ENCODE measurements at places on chromosomes 6 and 20.

DNA sequence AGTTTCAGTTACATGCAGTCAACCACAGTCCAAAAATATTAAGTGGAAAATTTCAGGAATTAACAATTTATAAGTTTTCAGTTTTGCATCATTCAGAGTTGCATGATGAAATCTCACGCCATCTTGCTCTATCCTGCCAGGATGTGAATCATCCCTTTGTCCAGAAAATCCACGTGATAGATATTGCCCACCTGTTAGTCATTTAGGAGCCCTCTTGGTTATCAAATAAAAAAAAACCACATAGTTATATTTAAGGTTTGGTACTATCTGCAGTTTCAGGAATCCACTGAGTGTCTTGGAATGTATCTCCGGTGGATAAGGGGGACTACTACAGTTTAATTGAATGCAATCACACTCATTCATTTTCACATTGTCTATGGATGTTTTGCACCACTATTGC lies 1249.0 kb upstream of the CITED2 start:
- no peak for DNase-seq

GRCh38 chr6:11163932-11164331 lies 52.4 kb upstream of the ERVFRD-1 start:
- DNase-seq: no peak

GRCh38 chr6:130697995-130698535 lies 129.1 kb upstream of the SMLR1 start:
- peak; percentile 76 for DNase-seq

DNA sequence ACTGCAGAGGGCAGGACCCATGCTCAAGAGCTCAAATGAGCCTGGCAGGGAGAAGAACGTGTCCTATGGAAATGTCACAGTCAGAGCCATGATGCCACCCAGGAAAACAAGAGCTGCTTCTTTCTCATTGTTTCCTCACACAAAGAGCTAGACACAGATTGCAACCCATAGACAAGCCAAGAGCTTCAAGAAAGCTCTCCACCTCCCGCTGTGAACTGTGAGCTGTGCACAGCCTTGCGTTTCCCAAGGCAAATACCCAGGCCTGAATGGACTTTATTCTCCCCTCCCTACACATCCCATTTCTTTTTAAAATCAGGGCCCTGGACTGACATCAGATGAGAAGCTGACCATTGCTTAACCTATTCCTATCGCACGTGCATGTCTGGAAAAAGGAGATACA lies 388.8 kb downstream of the RNGTT start:
- no peak for DNase-seq

GRCh38 chr6:111952821-111953540 lies 79.7 kb upstream of the FYN start:
- no peak for DNase-seq

DNA sequence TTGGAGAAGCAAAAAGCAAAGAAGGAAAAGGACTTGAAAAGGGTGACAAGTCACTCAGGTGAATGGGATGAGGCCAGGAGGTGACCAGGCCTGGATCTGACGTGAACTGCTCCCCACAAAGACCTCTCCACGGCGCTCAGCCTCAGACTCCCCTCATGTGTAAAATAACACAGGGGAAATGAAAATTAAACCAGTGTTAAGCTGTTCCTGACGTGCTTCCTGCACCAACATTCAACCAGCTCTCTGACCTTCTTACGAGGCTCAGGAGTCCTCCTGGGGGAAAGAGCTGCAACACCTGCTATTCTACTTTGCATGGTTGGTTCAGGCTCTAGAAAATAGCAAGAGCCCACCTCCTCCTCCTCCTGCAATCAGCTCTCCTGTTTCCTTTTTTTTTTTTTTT lies 256.7 kb downstream of the ATXN1 start:
- no peak for DNase-seq

GRCh38 chr20:8216375-8217200 lies 84.5 kb downstream of the PLCB1 start:
- peak; percentile 3 for DNase-seq

DNA sequence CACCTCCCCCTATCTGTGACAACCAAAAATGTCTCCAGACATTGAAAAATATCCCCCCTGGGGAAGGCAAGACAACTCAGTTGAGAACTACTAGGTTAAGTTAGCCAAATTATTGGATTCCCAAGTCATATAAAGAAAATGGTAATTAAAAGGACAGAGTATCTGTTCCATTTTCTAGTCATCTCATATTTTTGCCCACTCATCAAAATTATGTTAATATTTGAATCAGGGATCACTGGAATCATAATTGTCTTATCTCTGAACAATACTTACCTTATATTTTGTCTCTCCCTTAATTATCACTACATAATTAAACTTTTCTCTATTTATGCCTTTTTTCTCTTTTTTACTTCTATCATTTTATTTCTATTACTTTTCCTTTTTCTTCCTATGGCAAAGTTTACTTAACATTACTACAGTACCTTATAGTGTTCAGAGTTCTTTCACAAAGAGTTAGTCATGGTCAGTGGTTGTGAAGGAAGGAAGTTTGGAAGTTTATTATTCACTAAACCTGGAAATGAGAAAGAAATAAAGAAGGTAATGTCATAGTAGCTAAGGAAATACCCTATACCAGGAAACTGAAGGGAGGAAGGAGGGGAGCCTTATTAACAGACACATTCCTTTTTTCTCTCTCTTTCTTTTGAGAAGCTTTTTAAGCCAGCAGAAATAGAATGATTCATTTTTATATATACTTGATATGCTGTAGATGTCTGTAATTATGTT lies 332.9 kb downstream of the COL12A1 start:
- no peak for DNase-seq

DNA sequence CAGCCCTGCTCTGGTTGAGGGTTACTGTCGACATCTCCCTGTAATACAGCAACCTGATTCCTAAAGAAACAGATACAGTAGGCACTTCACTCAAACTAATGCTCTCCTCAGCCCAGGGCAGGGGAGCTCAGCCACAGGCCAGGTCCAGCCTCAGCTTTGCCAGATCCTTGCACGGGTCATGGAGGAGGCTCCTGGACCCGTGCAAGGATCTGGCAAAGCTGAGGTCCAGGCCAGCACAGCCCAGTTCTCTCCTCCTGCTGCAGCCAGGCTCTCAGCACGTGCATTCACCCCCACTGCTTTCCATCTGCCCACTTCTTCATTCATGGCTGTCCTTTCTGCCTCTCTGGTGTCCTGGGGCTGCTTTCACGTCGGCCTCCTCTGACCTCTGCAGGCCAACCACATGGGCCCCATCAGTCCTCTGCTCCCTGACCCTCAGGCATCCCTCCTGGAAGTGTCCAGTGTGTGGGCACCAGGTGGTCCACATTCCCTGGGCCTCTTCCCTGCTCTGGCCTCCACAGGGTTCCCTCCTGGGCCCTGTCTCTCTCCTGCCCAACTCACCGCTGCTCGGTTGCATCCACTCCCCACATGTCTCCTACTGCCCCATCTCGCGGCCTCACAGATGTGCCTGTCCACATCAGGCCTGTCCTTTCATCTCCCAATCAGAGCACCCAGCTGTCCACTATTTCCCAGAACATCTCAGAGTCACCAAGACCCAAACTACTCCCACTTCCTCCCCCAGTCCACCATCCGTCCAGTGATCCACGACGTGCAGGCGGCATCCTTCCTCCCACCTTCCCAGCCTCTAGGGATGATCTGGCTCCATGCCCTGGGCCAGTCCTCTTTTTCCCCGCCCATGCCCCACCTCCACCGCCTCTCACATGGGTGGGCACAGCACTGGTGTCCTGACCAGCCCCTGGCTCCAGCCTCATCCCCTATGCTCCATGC lies 11.8 kb upstream of the CD93 start:
- no peak for DNase-seq

DNA sequence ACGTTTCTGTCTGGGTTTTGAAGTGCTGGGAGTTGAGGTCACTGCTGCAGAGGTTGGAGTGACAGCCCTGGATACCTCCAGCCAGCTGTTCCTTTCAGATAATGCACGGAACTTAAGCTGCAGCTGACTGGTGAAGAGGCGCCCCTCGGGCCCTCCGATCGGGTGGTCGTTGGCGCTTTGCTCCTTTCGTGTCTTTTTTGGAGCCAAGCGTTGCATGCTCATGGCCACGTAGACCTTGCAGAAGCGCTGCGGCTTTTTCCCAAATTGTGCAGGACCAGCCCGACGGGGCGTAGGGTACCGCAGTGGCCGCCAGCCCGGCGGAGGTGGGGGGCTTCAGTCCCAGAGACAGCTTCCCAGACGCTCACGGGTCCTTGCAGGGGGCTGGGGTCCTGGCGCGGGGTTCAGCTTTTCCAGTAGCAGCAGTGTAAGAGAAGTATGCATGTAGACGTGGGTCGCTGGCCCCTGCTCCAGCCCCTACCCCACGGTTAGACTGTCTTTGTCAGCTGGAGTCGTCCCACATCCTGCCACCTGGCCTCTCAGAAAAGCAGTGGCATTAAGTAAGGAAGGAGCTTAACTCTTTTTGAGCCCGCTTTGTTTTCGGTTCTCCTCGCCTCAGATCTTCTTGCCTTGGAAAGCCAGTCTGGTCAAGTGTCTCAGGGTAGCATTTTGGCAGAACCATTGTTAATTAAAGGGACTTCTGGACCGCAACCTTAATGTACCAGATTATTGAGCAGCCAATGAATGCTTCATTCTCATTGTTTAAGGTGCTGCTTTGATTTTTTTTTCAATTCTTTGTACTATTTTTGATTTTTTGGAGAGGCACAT lies 838 bp downstream of the TNFAIP3 start:
- peak; percentile 49 for DNase-seq

DNA sequence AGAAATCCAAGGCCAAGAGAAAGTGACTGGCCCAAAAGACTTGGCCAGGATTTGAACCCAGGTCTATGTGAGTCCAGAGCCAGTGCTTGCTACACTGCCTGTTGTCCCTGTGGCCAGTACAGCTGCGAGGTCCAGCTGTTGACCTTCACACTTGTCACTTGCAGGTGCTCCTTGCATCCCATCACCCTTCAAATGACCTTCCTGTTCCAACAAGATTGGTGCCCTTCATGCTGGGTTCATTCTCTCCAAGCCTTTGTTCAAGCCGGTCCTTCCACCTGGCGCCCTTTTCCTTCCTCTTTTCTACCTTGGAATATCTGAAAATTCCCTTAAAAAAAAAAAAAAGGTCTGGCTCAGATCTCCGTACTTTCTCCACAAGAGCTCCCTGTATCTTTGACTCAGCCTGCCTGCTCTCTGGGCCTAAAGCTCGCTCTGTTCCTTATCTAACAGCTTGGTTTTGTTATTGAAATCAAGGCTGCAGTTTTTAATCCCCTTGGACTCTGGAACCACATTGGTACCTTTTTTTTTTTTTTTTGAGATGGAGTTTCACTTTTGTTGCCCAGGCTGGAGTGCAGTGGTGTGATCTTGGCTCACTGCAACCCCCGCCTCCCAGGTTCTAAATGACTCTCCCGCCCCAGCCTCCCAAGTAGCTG lies 22.2 kb upstream of the MRPS18A start:
- DNase-seq: no peak

DNA sequence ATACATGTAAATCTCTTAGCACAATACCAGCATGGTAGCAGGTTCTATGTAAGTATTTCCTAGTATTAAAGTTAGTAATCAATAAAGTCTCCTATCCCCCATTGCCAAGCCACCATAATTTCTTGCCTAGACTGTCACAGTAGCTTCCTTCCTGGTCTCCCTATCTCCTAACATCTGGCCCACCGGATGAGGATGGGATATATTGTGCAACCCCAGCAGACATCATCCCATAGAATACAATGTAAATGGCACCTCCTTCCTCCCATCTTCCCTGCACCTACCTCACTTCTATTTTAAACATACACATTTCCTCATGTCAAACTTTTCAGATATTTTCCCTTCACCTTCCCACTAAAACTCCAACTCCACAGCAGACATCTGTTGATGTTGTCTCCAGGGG lies 3.5 kb upstream of the BTN3A1 start:
- no peak for DNase-seq

GRCh38 chr20:4246428-4246827 lies 231.1 kb upstream of the RNF24 start:
- no peak for DNase-seq

- no peak for DNase-seq
Measured at GRCh38 chr6:128526152-128526914, 5.9 kb upstream of the PTPRK start.

- DNase-seq: no peak
Measured at GRCh38 chr6:112522587-112522986, 175.5 kb downstream of the RFPL4B start.

DNA sequence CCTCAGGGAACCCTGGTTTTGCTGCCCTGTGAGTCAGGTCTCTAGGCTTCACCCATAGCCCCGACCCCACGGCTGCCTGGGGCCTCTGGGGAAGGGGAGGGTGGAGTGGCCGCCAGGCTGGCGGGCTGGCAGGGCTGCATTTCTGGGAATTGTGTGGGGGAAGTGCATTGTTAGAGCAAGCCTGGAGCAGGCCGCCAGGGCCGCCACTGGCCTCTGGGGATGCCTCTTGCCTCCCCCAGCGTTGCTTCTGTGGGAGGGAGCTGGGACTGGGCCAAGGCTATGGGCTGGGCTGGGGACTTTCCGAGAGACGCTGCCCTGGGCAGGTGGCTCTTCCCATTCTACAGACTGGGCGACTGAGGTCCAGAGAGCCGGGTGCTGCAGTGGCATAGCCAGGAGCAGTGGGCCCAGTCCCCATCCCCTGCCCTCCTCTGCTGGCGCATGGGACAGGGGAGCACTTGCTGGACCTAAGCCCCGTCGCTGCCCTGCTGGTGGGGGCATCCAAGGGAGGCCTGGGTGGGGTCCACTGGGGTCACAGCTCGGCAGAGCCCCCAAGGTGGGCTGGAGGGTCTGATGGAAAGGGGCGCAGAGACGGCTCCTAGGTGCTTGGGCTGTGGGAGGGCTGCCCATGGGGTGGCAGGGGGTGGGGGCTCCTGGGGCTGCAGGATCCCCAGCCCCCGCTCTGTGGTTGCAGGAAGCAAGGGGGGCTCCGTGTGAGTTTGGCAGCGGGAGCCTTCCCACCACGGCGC lies 6.6 kb upstream of the SOX18 start:
- no peak for DNase-seq

- no peak for DNase-seq
Measured at GRCh38 chr6:96002912-96003311, 12.9 kb upstream of the FUT9 start.
